ENCODE measurements at places on chromosomes 12 and 14. TPM values are rescaled to one million over a fixed set of nuclear protein-coding genes. Genes with fewer than 3 reads are reported as not detected.

PLA2G1B gene
- polyA plus RNA-seq = 0.86 TPM

PKP2 gene
- 22.2 TPM for polyA plus RNA-seq

ATL1 gene
- 7.9 TPM for polyA plus RNA-seq

IAPP gene
- polyA plus RNA-seq = not detected

C1QL4 gene
- polyA plus RNA-seq = 1.6 TPM

MSI1 gene
- 27.3 TPM for polyA plus RNA-seq

BCL11B gene
- 2.5 TPM for polyA plus RNA-seq

NKX2-8 gene
- polyA plus RNA-seq = not detected

ATF1 gene
- 47.5 TPM for polyA plus RNA-seq

RIMKLB gene
- 139 TPM for polyA plus RNA-seq

RIC8B gene
- 27.5 TPM for polyA plus RNA-seq

GDF3 gene
- 0.20 TPM for polyA plus RNA-seq

SRRM4 gene
- polyA plus RNA-seq = 0.03 TPM

MAX gene
- 58.4 TPM for polyA plus RNA-seq

DUSP6 gene
- polyA plus RNA-seq = 86.0 TPM

CLEC4D gene
- 0.09 TPM for polyA plus RNA-seq

OTOGL gene
- 1.4 TPM for polyA plus RNA-seq

MMP14 gene
- polyA plus RNA-seq = 130 TPM

KRT77 gene
- polyA plus RNA-seq = not detected

PLEKHD1 gene
- 5.0 TPM for polyA plus RNA-seq
